Right lung (tissue), 10 donors: ENCODE measurements at places on chromosomes 1 and 21. TPM values are rescaled to one million over a fixed set of nuclear protein-coding genes. Genes with fewer than 3 reads are reported as not detected.

SPRR2F gene
- polyA plus RNA-seq, result 0.43 TPM

MFAP2 gene
- polyA plus RNA-seq, result 328 TPM

NOTCH2 gene
- polyA plus RNA-seq, result 65.3 TPM

KLHDC7A gene
- 1.4 TPM for polyA plus RNA-seq

C1orf167 gene
- 0.29 TPM for polyA plus RNA-seq

LCE2B gene
- polyA plus RNA-seq, result not detected
